Neural progenitor cell (in vitro differentiated cells): ENCODE measurements at places on chromosomes 7 and 10.

- DNase-seq = no peak
These were observed 52.0 kb upstream of the PRSS1 start for GRCh38 chr7:142697270-142697669.

- DNase-seq = no peak
These were observed 12.9 kb upstream of the FAM133B start for GRCh38 chr7:92603089-92603445.

DNA sequence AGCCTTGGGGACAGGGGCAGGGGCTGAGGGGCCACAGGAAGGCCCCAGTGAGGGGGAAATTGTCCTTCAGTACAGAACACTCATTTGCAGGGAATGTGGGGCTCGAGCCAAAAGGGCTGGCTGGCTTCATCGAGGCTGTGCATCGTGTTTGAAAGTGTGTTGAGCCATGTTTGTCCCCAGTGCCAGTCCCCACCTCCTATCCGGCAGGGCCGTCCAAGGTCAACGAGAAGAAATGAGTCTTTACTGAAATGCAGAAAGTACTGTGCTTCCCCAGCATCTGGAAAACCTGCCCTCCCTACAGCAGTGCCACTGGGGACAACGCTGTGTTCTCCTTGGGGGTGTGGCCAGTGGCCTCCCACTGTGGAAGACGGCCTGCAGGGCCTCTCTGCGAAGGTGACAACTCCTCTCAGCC, 214.1 kb downstream of the KLF6 start:
- DNase-seq = peak; percentile 9

- DNase-seq = no peak
These were observed 3.1 kb upstream of the IFIT1B start for GRCh38 chr10:89374713-89375141.

GRCh38 chr7:143172354-143172753, 10.9 kb upstream of the TAS2R39 start:
- DNase-seq = no peak
